Frontal cortex (tissue), 4 donors: ENCODE measurements at places on chromosomes 7 and 10.
A peak's percentile ranks its signal among the peaks of the same experiment; 100 is the strongest.

GRCh38 chr10:121796342-121796741 is 131.5 kb downstream of the ATE1 start:
- DNase-seq, result no peak

GRCh38 chr10:133420028-133420427 is 4.4 kb downstream of the SPRN start:
- no peak for DNase-seq

- DNase-seq, result peak; percentile 57
Measured at GRCh38 chr10:119079599-119080520, 757 bp downstream of the EIF3A start.

DNA sequence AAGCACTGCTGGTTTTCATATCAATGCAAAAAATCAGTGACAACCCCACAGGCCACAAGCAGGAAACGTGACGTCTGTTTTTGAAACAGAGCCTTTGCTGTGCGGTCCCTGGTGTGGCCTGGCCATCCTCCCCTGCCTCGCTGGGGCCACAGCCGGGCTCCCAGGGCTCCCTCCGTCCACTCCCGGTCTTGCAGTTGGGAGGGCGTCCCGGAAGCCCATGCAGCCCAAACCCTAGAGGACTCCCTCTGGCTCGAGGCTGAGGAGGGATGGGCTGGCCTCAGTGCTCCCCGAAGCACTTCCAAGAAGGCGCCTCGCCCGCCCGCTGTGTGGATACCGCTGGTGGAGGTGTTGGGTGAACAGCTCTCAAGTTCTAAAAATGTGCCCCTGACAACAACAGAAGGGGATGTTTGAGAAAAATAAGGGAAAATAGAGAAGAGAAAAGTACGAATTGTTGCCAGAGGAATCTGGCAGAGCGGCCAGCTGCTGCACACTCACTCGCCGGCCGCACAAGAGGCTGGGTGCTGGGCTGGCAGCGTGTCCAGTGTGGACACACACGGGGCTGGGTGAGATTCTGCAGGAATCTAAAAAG is 73.5 kb downstream of the ZRANB1 start:
- no peak for DNase-seq

DNA sequence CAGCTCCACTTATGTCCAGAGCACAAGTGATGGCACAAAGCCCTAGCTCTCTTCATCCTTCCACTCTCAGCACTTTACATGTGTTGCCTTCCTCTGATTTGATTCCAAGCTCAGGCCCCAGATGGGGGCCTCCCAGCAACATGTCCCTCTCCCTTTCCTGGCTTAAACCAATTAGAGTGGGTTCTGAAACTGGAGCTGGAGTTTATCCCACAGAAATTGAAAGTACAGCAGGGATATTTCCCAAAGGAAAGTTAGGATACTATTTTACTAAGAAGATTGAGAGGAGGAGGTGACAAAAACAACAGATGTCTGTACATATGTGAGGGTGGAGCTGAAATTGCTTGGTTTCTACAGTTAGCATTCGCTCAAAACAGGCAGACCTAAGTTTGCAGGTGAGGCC is 724.6 kb downstream of the AUTS2 start:
- DNase-seq, result no peak

GRCh38 chr10:30432622-30433305 is 1.2 kb upstream of the MAP3K8 start:
- DNase-seq, result no peak

GRCh38 chr7:74092964-74093471 is 9.4 kb downstream of the LIMK1 start:
- DNase-seq, result no peak

GRCh38 chr10:69451784-69452251 is 553 bp downstream of the TSPAN15 start:
- no peak for DNase-seq

DNA sequence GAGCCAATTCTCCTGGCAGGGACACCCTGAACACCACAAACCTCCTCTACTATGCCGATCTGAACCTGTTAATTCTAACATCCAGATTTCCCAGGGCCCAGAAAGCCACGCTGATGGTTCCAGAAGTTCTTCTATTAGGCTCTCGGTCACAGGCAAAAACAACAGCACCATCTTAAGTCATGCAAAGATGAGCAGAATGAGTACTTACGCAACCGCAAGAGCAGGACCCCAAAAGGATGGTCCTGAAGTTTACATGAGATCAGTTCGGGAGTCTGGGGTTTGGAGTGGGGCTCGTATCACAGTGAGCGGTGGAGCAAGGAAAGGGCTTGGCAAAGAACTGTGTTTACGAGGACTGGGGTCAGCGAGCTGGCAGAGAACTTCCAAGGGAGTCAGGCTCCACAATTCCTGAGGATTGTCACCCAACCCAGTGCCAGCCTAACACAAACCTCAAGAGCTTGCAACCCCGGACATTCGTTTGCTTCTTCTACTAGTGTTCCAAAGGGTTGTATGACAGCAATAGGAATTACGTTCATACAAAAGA is 532.6 kb downstream of the TNS3 start:
- no peak for DNase-seq

- no peak for DNase-seq
Measured at GRCh38 chr10:31678139-31678536, 250.5 kb downstream of the ARHGAP12 start.

DNA sequence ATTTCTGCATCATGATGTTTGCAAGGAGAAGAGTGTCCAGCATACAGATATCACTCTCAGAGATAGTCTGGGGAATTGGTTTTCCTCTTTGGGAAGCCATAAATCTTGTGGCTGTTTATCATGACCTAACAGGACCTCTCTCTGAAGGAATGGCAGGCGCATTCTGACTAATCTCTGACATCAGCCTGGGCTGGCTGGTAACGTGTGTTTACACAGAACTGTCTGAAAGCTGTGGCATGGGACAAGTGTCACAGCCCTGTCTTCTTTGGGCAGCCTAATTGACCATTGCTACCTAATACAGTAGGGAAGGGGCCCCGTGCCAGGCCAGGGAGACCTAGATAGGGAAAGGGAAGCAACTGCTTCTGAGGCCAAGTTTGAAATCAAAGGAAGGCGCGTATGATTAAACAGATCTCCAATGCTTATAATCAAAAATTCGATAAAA is 73.9 kb upstream of the CABCOCO1 start:
- DNase-seq, result no peak

- DNase-seq, result no peak
Measured at GRCh38 chr7:25028370-25029021, 48.5 kb upstream of the OSBPL3 start.
